ENCODE measurements at places on chromosomes 7 and 10.
A peak's percentile ranks its signal among the peaks of the same experiment; 100 is the strongest.

DNA sequence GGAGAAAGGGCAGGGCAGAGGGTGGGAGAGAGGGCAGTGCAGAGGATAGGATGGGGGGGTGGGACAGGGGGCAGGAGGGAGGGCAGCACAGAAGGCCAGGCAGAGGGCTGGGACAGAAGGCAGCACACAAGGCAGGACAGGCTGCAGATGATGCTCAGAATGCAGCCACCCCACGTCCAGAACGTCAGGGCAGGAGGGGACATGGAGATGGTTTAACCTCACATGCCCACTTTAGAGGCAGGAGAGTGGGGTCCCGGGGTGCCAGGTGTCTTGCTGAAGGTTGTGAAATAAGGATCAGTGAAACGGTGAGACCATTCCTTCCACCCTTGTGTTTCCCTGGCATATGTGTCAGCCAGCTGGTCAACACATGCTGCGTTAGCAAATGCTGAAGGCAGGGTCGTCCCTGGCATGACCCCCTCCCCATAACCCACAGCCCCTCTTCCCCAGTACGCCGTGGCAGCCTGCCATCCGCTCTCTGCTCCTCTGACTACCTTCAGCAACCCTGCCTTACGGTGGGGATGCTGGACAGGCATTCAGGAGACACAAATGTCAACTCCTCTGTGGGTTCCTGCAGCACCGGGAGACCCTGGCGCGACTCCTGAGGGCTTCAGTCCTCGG is 592.1 kb downstream of the DNAJB6 start:
- no peak for DNase-seq

- DNase-seq, result no peak
These were observed 316.7 kb downstream of the LRRTM3 start for GRCh38 chr10:67242528-67242927.

GRCh38 chr10:21161647-21162046 is 264.5 kb upstream of the NEBL start:
- DNase-seq, result no peak

DNA sequence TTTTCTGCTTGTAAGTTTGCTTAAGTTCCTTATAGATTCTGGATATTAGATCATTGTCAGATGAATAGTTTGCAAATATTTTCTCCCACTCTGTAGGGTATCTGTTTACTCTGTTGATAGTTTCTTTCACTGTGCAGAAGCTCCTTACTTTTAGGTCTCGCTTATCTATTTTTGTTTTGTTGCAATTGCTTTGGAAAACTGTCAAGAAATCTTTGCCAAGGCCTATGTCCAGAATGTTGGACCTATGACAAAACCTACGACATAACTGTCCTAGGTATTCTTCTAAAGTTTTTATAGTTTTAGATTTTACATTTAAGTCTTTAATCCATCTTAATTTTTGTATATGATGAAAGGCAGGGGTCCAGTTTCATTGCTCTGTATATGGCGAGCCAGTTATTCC is 27.4 kb downstream of the COA1 start:
- no peak for DNase-seq

GRCh38 chr7:155725006-155725355 is 80.5 kb downstream of the RBM33 start:
- no peak for DNase-seq

- no peak for DNase-seq
These were observed 14.3 kb downstream of the STRA8 start for GRCh38 chr7:135247746-135248471.

GRCh38 chr7:117818232-117818631 is 55.0 kb downstream of the CTTNBP2 start:
- no peak for DNase-seq

DNA sequence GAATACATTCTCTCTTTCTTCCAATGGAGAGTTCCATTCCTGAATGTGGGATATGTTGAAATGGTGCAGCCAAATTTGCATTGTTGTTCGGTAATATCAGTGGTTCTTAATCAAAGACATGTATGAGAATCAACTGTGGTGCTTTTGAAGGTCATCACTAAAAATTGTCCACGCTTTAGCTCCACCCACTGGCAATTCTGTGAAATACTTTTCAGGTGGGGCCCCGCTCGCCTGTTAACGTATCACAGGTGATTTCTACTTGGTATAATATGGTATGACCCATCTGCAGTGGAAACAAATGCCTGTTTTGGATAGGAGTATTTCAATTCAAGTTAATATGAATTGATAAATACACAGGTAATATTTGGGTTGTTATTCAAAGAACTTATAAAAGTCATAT is 178.4 kb downstream of the NSUN6 start:
- DNase-seq, result no peak

DNA sequence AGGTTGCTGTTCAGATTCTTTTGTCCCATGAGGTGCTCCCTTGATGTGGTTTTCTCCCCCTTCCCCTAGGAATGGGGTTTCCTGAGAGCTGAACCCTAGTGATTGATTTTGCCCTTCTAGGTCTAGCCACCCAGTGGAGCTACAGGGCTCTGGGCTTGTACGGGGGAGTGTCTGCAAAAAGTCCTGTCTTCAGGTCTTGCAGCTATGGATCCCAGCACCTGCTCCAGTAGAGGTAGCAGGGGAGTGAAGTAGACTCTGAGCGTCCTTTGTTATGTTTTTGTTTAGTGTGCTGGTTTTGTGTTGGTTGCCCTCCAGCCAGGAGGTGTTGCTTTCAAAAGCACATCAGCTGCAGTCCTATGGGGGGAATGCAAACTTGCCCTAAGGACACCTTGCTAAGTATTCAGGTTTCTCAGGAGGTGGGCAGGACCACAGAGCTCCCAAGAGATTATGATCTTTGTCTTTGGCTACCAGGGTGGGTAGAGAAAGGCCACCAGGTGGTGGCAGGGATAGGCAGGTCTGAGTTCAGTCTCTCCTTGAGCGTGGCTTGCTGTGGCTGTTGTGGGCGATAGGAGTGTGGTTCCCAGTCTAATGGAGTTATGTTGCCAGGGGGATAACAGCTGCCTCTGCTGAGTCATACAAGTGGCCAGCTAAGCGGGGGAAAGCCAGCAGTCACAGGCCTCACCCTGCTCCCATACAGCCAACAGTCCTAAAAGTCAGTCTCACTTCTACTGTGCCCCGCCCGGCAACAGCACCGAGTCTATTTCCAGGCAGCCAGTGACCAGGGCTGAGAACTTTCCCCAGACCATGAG is 92.4 kb upstream of the JCAD start:
- DNase-seq, result peak; percentile 79

GRCh38 chr7:121634356-121634755 is 238.2 kb upstream of the FAM3C start:
- no peak for DNase-seq

DNA sequence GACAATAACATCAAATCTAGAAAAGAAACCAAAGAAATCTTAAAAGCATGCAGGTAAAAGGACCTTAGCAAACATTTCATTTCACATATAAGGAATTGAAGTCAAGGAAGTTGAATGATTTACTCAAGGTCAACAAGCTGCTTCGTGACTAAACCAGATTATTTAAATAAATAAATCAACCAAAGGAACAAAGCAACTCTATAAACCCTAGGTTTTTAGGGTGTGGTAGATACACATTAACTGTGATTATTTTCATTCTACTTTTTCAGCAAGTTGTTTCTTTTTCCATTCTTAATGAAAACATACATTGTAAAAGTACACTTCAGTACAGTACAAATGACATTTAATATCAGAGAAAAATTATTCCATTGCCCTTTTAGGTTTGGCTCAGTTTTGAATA is 382.0 kb upstream of the STEAP1 start:
- no peak for DNase-seq

GRCh38 chr10:23024002-23024401 is 71.4 kb upstream of the MSRB2 start:
- DNase-seq, result no peak

DNA sequence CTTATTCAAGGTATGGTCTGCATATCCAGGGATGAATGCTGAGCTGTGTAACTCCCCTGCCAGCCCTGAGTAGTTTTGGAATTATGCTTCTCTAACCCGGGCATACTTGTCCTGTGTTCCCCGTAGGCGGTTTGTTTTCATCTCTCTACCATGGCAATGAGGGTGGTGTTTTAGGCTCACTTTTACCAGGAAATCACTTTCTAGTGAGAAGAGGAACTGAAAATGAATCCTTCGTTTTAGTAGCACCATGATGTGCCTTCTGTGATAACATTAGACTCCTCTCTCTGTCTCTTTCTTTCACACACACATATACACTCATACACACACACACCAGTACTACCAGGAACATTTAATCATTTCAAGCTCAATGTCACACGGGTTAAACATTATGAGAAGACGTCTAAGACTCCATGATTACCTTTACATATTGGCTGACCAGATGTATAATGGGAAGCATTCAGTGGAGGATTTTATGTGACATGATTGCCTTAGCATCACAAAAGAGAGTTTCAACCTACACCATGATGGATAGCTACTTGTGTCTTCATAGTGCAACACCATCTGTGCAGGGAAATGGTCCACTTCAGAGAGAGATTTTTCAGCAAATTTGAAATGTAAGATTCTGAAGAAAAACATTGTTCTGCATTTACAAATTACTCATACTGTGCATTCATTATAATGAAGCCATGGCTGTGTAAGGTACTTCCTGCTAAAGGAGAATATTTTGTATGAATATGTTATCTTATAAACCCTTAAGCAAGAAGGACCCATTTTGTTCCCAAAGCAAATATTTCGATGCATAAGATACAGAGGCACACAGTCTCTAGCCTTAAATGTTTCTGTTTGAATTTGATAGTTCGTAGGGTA is 31.0 kb upstream of the PFKP start:
- DNase-seq, result no peak

- DNase-seq, result no peak
These were observed 227.8 kb upstream of the GRB10 start for GRCh38 chr7:51010534-51010933.

- DNase-seq, result no peak
These were observed 71.2 kb upstream of the RPA3 start for GRCh38 chr7:7789551-7789988.

DNA sequence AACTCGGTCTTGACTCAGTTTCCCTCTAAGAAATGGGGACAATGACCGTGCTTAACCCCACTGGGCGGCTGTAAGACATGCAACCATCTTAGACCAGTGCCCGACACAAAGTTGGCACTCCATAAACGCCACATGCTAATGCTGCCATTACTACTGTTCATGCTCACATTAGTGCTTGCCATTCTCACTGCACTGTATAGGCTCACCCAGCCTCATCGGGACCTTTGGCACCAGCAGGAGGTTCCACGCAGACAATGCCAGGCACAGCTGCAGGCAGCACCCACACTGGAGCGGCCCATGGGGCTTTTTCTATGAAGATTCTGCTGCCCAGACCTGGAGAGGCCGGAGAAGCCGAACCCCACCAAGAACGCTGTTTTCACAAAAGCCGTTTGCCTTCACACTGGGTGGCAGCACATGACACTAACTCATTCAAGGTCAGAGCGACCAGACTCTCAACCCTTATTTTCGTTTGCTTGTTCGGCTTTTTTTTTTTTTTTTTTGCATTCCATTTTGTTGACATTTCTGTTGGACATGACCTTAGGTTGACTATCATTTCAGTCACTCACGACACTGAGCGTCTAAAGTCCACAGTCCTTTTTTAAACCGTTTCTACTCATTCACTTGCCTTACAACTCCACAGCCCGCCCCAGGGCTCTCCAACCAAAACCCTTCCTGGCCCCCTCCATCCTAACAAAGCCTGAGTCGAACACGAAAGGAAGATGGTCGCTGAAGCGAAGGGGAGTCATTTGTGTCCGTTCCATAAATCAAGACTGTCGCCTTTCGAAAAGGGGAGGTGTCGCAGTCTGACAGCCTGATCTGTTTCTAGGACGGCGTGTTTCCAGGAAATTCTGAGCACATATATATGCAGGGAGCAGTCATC is 124.4 kb upstream of the RNF32 start:
- no peak for DNase-seq

- DNase-seq, result no peak
These were observed 249.0 kb downstream of the TNS3 start for GRCh38 chr7:47332681-47333553.

- DNase-seq, result peak; percentile 43
These were observed 80.7 kb downstream of the MMRN2 start for GRCh38 chr10:86876748-86877147.

DNA sequence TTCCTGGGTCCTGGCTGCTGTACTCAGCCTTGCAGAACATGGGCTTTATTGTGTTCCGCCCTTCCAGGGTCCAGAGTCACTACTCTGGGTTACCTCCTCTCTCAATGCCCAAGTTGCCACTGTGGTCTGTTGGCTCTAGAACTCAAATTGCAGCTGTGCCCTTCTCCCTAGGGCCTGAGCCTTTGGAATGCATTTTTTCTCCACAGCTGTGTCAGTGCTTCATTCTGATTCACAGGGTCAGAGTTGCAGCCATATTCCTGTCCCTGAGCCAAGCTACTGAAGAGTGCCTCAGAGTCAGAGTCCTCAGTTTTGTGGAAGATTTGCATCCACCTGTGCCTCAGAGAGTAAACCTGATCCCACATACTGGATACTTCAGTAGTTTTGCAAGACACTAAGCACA is 167.5 kb downstream of the ITGB1 start:
- peak; percentile 26 for DNase-seq

DNA sequence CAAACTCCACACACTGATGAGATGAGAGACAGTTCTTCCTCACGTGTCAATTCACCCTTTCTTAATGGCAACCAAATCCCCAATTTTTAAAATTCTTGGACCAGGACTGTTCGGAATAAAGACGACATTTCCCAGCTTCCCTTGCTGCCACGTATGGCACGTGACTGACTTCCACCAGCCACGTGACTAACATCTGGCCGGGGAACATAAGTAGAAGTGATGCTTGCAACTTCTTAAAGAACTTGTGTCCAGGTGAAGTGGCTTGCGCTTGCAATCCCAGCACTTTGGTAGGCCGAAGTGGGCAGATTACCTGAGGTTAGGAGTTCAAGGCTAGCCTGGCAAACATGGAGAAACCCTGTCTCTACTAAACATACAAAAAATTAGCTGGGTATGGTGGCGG is 405.1 kb downstream of the CALN1 start:
- DNase-seq, result no peak

- DNase-seq, result no peak
These were observed 18.4 kb upstream of the HGF start for GRCh38 chr7:81788246-81788645.

DNA sequence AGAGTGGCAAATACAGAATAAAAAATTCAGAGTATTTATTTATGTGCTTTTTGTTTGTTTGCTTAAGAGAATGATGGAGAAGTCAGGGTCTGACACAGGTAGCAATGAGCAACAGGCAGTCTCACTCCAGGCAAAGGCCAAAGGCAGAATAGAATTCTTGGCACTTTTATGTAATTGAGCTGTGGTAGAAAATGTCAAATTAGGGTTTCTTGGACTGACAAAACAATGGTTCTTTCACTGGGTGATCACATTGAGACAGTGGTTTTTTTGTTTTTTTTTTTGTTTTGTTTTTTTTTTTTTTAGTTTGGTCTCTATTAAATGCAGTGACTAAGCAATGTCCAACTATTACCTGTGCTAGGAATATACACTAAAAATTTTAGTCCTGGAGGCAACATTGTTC is 27.4 kb downstream of the POM121L12 start:
- no peak for DNase-seq

DNA sequence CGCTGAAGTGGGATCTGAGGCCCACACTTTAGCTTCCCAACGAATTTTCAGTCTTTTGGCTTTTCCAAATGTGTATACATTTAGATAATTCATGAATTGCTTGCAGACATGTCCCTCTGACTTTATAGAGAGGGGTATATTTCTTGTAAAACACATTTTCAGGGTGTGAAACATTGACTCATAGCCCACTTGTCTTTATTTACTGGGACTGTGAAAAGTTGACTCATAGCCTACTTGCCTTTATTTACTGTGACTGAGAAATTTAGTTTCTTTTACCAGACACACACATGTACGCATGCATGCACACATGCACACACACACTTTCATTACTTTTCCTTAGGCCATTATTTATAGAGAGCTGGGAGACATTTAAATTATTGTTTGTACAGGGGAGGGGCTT is 79.1 kb downstream of the VTI1A start:
- DNase-seq, result peak; percentile 13

GRCh38 chr10:102119417-102120141 is 589 bp downstream of the LDB1 start:
- peak; percentile 85 for DNase-seq
